ENCODE measurements at places on chromosomes 12 and 14. TPM values are rescaled to one million over a fixed set of nuclear protein-coding genes. Genes with fewer than 3 reads are reported as not detected.

GRCh38 chr12:60212159-60213000 lies 616.6 kb downstream of the SLC16A7 start:
- DNase-seq, result no peak

GRCh38 chr14:60723907-60724618 lies at the start of gene SIX4:
Gene SIX4, minus strand, starts transcription at chr14:60724351. Its CDS starts 277 bp downstream, at chr14:60724074.
- DNase-seq, result peak; percentile 99

GRCh38 chr12:27802936-27803335 lies 22.9 kb upstream of the MANSC4 start:
- DNase-seq, result no peak

GRCh38 chr14:104114421-104115130 lies 23.8 kb upstream of the KIF26A start:
- peak; percentile 77 for DNase-seq

DNA sequence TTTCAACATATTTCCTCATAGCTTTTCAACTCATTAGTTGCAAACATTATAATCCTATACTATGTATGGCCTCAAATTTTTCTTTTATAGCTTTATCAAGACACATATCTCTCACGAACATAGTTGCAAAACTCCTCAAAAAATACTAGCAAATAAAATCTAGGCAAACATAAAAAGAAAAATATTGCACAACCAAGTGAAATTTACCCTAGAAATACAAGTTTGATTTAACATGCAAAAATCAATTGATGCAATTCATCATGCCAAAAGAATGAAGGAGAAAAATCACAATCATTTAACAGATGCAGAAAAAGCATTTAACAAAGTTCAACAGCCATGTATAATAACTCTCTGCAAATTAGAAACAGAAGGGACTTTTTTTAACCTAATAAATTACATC lies 33.3 kb upstream of the KCNH5 start:
- no peak for DNase-seq

DNA sequence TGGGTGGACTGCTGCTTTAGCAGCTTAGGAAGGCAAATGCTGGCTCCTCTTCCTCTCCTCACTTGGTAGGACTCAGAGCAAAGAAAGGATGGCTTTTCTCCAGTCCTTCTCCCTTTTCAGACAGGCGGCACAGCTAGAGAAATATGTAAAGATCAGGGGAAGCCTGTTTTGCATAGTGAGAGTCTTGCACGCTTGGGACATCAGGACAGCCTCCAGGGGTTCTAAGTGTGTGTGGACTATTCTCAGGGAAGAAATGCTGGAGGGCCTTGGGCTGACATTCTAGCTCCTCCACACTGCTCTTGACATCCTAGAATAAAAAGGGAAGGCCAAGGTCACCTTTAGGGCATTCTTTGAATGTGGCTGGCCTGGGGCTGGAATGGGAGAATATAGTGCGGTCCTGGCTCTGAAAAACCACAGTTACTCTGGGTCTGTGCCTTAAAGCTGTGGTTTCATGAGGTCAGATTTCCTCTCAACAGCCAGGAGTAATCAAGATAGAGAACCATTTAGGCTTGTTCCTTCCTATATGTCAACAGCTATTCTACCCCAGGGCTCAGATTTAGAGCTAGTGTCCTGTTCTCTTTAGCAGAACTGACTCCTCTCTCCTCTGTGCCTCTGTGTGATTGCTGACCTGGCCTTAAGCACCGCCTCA lies 24.3 kb downstream of the CMA1 start:
- DNase-seq, result peak; percentile 56

DNA sequence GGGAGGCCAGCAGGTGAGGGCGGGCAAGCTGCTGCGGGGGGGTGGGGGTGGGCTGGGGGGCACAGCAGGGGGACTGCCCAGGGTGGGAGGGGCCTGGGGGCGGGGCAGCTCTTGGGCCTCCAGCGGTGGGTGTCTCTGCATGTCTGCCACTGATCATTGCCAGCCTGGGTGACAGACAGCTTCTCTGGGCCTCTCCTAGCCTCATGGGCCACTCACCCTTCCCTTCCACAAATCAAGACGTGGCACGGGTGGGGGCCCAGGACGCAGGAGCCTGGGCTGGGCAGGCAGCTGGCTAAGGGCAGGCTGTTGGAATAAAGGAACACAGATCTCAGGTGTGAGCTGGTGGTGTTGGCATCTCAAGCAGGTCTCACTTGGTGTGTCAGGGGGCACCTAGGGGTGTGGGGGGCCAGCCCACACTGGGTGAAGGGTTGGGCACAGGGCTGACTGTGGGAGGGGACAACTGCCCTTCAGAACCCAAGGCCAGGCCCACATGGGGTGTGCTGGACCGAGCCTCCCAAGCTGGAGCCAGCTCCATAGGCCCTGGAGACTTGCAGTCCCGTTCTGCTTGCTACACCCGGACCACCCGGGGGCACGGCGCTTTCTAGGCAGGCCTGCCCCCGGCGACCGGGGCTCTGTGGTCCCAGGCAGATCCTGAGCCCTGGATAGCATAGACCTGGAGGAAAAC lies 3.0 kb downstream of the TEDC1 start:
- peak; percentile 72 for DNase-seq

Gene TMEM117
- total RNA-seq, result 20.6 TPM

Gene TMEM52B
- not detected for total RNA-seq

Gene RNF212B
- total RNA-seq, result not detected

Gene EFCAB11
- total RNA-seq, result 8.0 TPM

Gene SMOC1
- total RNA-seq, result 25.7 TPM

Gene CCDC88C
- 0.36 TPM for total RNA-seq

Gene SLCO1B1
- total RNA-seq, result not detected

Gene HHIPL1
- total RNA-seq, result 12.3 TPM
